Upper lobe of left lung (tissue), 6 donors: ENCODE measurements at places on chromosomes 1 and 21. TPM values are rescaled to one million over a fixed set of nuclear protein-coding genes. Genes with fewer than 3 reads are reported as not detected.

Gene HES3
- not detected for total RNA-seq

DNA sequence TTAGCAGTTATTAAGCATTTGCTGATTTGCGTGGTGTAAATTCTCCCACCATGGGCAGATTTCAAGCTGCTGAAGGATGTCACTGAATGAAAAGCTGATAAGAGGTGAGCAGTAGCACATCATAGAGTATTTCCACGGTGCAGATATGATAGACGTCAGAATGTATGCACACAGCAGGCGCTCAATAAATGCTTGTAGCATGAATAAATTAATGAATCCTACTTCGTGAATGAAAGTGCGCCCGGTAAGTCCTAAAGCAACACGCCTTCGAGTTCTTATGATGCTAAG, 510 bp upstream of the UBIAD1 start:
- peaks cover under 1% of the 10 kb centered on the region for H3K36me3 ChIP-seq
- H3K27me3 ChIP-seq, result no peaks in the 10 kb centered on the region
- peak overlapping the region; percentile 64 for H3K4me3 ChIP-seq
- peaks cover 29% of the 10 kb centered on the region for H3K4me1 ChIP-seq

Gene KRTAP19-3
- total RNA-seq, result not detected

Gene PADI4
- total RNA-seq, result 8.9 TPM

Gene SYT14
- not detected for total RNA-seq
